ENCODE measurements at places on chromosomes 4 and X.

DNA sequence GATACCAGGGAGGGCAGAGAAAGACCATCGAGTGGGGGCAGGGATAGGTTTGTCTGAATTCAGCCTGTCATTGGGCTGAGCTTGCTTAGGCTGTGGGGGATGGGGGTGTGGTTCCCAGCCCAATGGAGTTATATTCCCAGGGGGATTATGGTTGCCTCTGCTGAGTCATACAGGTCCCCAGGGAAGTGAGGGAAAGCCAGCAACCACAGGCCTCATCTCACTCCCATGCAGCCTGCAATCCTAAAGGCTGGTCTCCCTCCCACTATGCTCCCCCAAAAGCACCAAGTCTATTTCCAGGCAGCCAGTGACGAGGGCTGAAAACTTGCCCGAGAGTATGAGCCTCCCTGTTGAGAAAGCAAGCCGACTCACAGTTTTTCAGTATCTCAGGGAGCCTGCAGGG, 39.3 kb downstream of the AFM start:
- DNase-seq, result no peak

GRCh38 chr4:2902126-2902525, 58.5 kb downstream of the ADD1 start:
- no peak for DNase-seq

GRCh38 chrX:104419211-104419610, 146.8 kb upstream of the IL1RAPL2 start:
- no peak for DNase-seq

DNA sequence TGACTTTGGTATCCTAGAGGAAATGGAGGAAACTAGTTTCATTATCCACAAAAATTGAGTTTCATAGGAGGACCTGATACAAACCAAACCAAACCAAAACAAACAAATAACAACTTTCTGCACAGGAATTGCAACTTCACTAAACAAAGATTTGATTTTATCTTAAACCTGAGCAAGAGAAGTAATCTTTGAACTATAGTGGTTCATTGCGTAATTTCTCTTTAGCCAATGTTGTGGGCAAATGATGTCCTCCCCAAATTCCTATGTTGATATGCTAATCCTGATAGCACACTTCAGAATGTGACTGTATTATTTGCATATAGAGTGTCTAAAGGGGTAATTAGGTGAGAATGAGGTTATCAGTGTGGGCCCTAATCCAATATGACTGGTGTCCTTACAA, 102.4 kb downstream of the CAMK2D start:
- no peak for DNase-seq

GRCh38 chr4:128768373-128768996, 41.0 kb upstream of the JADE1 start:
- DNase-seq, result no peak

DNA sequence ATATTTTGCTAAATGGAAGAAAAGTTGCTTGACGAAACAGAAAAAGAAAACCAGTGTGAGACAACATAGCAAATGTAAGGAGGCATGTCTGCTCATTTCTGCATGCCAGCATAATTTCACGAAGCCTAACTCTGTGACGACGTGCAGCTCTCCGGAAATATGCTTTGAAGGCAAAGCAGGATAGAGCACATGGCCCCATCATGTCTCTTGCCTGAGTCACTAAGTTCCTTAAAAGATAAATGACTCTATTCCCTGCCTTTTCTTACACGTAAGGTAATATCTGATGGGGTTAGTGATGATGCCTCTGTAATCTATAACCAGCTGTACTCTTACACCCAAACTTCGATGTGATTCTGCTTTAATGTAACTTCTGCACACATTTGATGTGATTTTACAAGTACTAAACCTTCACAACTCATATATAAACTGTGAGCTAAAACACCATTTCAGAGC, 64.5 kb downstream of the ANXA3 start:
- no peak for DNase-seq
